ENCODE measurements at places on chromosomes 3 and 15.

GRCh38 chr3:152554980-152555379 is 280.0 kb upstream of the P2RY1 start:
- no peak for DNase-seq

- DNase-seq: no peak
These were observed 590.2 kb upstream of the TBL1XR1 start for GRCh38 chr3:177787279-177788041.

DNA sequence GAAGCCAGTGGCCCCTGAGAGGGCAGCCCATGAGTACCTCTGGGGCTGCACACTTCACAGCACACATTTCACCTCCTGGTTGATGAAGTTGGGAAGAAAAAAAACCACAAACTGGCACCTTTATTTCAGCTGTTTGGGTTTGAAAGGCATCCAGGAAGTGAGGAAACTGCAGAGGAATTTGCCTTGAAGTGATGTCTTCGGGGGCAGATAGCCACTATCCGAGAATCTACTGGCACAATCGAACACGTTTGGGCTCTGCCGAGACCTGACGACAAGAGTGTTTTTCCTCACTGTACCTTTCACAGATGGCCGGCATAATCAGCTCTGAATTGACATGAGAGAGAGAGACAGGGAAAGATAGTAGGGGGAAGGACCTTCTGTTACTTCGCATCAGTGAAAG is 59.7 kb downstream of the LRIG1 start:
- DNase-seq: no peak

DNA sequence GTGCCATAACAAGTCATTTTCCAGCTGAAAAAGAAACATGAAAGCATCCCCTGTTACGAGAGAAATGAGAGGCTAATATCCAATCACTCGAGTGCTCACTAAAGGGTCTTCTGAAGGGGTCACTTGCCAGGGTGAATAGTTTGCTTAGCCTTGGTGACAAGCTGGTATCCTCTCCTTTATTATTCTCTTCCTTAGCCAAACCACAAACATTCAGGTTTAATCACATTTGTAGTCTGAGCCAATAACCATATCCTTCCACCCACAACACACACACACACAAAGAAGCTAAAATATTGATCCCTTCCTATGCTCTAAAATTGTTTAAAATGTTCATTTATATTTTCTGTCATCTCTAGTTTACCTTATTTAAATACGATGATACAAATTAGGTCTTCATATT is 240.5 kb upstream of the TMCO5A start:
- DNase-seq: no peak

- DNase-seq: no peak
These were observed 2.4 kb downstream of the LMCD1 start for GRCh38 chr3:8503871-8504610.

- DNase-seq: no peak
These were observed 69.0 kb downstream of the MYO1E start for GRCh38 chr15:59303633-59304032.

DNA sequence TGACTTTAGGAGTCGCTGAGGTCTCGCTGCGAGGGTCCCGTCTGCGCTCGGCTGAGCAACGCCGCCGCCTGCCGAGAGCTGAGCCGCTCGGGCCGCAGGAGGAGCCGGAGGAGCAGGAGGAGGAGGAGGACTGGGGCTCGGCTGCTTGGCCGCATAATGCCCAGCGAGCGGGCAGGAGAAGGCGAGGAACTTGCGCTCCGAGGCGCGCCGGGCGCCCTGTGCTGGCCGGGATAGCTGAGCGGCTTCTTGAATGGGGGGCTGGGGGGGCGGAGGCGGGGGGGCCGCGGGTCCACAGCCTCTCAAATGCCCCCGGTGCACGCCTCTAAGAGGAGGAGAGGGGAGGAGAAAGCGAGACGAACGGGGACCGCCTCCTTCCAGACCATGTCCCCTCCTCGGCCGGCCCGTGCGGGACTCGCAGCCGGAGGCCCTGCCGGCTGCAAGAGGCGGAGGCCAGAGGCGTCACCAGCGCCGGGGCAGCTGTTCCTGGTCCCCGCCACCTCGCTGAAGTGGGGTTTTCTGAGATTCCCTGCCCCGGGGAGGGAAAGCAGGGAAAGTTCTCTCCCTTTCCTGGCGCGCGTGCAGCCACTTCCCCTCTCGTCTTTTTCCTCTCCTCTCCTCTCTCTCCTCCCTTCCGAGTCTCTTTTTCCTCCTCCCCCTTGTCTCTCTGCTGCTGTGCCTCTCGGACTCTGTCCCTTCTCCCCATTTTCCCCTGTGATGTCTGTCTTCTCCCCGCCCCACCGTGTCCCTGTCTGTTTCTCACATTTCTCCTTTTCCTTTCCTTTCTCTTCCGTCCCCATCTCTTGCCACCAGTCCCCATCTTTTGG is at the start of gene ADAMTS9:
Gene ADAMTS9 (minus strand): TSS at position 220 of the 824 bp plus-strand sequence. CDS start 343 bp downstream, outside the sequence.
- no peak for DNase-seq

- no peak for DNase-seq
These were observed 46.8 kb upstream of the NEO1 start for GRCh38 chr15:73005446-73005845.

- no peak for DNase-seq
These were observed 55.8 kb upstream of the NR2F2 start for GRCh38 chr15:96274698-96275097.
